Mammary epithelial cell (primary cell): ENCODE measurements at places on chromosomes 4 and X.

GRCh38 chrX:57772637-57773036 lies 92.6 kb upstream of the NLRP2B start:
- no peak for DNase-seq

GRCh38 chrX:53122013-53122412 lies 28.1 kb downstream of the KANTR start:
- no peak for DNase-seq

DNA sequence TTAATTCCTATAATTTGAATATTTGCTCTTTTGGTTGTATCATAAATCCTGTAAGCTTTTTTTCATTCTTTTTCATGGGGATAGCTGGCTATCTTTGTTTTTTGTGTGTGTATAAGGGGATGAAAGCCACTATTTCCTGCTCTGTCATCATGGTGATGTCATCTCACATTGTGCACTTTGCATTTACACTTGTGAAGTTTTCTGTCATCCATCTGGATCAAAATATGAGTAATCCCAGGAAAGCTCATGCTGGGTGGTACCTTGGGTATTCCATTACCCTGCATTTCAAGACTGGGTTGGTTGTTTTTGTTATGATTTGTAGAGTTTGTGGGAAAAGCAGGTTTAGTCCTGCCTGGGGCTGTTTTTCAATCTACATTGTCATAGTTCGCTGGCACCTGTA lies 367.3 kb downstream of the CHIC1 start:
- DNase-seq = peak; percentile 55

GRCh38 chr4:79429113-79429903 lies 21.3 kb upstream of the GK2 start:
- no peak for DNase-seq

DNA sequence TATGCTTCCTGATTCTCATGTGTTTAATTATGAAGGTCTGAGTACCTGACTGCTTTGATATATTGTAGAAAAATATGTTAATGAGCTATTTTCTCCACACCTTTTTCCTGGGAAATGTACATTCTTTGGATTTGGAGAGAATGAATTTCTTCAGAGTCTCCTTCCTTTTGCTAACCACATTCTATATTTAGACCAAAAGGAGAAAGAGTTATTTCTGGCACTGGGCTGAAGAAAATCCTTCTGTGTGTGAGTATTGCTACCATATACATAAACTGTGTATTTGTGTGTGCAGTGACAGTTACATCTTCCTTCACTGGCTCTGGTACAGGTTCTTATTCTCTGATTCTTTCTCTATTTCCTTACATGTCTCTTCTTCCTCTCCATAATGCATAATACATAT lies 44.5 kb upstream of the PGRMC2 start:
- DNase-seq = no peak

- no peak for DNase-seq
Observed at GRCh38 chrX:134661295-134661694, 3.0 kb upstream of the PLAC1 start.
